Articular chondrocyte of knee joint (primary cell): ENCODE measurements at places on chromosomes 4 and X. TPM values are rescaled to one million over a fixed set of nuclear protein-coding genes. Genes with fewer than 3 reads are reported as not detected.

NPY1R gene
- 0.13 TPM in 1 of 2 replicates, not detected in the other for total RNA-seq

DCX gene
- under 0.01 TPM in 1 of 2 replicates, not detected in the other for total RNA-seq

FAT4 gene
- 17.8 and 17.9 TPM in 2 replicates for total RNA-seq

CENPVL2 gene
- total RNA-seq: not detected in 2 replicates

TMEM47 gene
- 106 and 137 TPM in 2 replicates for total RNA-seq

INTS6L gene
- 4.0 and 4.6 TPM in 2 replicates for total RNA-seq

ARL13A gene
- not detected in 2 replicates for total RNA-seq

RASGEF1B gene
- total RNA-seq: 1.2 and 1.7 TPM in 2 replicates

LRRC66 gene
- total RNA-seq: 1.0 and 1.4 TPM in 2 replicates

PF4V1 gene
- 0.54 TPM in 1 of 2 replicates, not detected in the other for total RNA-seq

CENPI gene
- total RNA-seq: 8.5 and 13.0 TPM in 2 replicates

MRFAP1L1 gene
- total RNA-seq: 48.0 and 66.9 TPM in 2 replicates

SLC2A9 gene
- total RNA-seq: 3.0 and 5.6 TPM in 2 replicates

PFKFB1 gene
- total RNA-seq: 0.13 TPM in 1 of 2 replicates, not detected in the other

MYOZ2 gene
- not detected in 2 replicates for total RNA-seq

BBS12 gene
- total RNA-seq: 9.9 and 12.1 TPM in 2 replicates

NLGN4X gene
- 8.0 and 9.8 TPM in 2 replicates for total RNA-seq

MAGEB10 gene
- total RNA-seq: not detected in 2 replicates

MAGEA10 gene
- not detected in 2 replicates for total RNA-seq

MCUB gene
- total RNA-seq: 37.2 and 37.3 TPM in 2 replicates
